ENCODE measurements at places on chromosomes 12 and 14. TPM values are rescaled to one million over a fixed set of nuclear protein-coding genes. Genes with fewer than 3 reads are reported as not detected.

Gene AMHR2
- total RNA-seq = not detected

Gene SNAPC1
- total RNA-seq = 11.0 TPM

Gene HOXC4
- total RNA-seq = 5.2 TPM

Gene PYGL
- total RNA-seq = 0.63 TPM

Gene LRRIQ1
- total RNA-seq = 0.36 TPM

Gene GLI1
- 0.03 TPM for total RNA-seq

Gene CMKLR1
- 1.5 TPM for total RNA-seq

DNA sequence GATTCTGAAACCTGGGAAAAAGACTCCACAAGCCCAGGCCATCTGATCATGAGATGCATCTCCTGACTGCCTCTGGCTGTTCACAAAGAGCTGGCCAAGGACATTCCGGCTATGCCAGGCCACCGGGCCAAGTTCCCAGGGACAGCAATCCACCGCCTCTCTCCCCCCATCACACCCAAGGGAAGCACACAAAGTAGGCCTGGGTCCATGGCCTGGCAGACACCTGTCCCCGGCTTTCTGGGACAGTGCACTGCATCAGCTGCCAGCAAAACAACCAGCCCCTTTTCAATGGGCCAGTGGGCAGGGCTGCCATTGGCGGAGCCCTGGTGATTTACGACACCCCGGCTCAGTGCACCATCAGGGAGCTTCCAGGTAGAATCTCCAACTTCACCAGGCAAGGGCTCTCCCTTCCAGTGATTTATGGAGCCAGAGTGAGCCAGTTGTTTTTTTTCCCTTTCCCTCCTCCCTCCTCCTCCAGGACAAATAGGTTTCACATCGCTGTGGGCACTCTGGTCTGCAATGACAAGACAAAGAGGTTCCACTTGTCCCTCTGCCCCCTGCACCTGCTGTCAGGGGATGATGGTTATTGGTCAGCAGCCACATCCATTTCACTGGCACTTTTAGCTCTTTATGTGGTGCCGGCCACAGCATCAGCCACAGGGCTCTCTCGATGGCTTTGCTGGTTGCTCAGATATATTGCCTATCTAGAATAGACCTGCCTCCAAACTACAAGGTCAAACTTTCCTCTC, 149.6 kb downstream of the SLC38A6 start:
- no peak for DNase-seq

DNA sequence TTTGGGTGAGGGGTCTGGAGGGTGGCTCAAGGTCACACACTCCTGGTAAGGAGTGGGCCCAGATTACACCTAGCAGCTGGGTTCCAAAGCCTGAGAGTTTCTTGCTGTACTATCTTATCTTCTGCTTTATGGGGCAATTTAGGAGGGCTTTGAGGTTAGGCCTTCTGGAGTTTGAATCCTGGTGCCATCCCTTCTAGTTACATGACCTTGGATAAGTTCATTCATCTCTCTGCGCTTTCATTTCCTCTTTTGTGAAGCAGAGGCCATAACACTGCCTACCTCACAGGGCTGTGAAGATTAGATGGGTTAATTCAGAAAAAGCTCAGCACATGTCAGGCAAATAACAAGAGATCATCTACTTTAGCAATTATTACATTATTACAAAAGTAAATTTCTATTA, 7.4 kb upstream of the KRT77 start:
- no peak for DNase-seq

DNA sequence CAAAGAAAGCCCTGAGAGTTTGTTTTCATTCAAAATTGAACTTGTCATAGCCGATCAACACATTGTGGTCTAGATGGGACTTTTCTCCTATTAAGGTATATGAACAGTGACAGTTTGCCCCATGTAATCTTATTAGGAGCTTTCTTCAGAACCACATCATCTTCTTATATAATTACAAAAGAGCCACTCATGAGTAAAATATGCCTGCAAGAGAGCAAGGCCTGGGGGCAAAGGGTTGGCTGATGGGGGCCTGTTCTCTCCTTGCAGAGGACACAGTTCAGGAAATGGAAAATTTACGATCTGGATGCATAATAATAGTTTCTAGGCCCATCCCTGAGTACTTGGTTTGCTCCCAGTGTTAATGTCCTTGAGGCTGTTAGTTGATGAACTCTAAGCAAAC, 87.8 kb downstream of the FLRT2 start:
- no peak for DNase-seq

- no peak for DNase-seq
Measured at GRCh38 chr12:49428793-49429192, 61.5 kb downstream of the SPATS2 start.

GRCh38 chr14:100103250-100104005, 38.2 kb downstream of the EVL start:
- DNase-seq = peak; percentile 6

DNA sequence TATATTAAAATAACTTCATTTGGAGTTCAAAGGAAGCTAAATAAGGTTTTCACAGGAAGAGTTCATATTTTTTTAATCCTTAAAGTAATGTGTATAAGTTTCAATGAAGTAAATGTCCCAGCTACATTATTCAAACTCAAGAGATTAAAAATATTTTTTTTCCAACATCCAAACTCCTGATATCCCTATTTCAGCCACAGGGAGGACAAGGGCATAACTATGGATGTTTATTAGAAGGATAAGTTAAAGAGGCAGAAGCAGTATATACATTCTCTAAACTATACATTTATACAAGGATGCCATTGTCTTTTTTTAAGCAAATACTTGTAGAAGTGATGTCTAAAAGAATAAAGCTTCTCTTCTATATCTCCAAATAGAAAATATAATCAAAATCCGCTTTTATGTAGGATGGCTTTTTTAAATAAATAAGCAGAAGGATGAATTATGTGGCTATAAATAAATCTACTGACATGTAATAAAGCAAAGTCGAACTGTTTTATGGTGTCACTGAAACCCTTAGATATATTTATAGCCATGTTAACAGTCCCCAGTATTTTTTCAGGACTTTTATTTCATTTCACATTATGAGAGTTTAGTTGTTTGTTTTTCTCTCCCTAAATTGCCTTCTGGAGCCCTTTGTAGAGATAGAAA, 936.5 kb downstream of the DIO2 start:
- no peak for DNase-seq

DNA sequence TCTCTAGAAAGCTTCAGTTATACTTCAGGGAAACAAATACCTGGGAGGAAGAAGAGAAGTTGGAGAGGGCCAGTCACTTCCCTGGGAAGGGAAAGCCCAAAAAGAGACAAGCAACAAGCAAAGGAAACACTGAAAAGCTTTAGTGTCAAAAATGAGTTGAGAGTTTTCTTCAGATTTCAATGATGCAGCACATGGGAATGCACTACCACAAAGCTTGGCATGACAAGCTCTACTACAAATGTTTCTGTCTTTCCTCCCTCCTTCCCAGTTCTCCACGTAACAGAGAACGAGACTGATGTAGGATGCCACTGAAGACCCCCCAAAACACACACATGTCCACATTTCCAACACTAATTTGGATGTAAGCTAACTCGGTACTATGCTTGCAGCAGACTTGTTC, 26.8 kb upstream of the ADAMTS20 start:
- no peak for DNase-seq

GRCh38 chr14:49306152-49306751, 279.9 kb downstream of the RPS29 start:
- DNase-seq = no peak

DNA sequence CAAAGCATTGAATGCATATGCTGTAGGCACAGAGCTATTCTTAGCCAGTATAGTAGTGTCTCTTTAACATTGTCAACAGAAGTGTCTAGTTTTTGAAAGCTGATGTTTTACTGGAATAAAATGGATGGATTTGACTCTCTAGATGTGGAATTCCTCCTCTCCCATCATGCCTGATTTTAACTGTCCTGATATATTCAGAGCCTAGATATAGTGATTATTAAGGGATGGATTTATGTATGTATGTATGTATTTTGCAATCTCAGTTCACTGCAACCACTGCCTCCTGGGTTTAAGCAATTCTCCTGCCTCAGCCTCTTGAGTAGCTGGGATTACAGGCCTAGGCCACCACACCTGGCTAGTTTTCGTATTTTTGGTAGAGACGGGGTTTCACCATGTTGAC, 144.8 kb upstream of the NAV3 start:
- no peak for DNase-seq

DNA sequence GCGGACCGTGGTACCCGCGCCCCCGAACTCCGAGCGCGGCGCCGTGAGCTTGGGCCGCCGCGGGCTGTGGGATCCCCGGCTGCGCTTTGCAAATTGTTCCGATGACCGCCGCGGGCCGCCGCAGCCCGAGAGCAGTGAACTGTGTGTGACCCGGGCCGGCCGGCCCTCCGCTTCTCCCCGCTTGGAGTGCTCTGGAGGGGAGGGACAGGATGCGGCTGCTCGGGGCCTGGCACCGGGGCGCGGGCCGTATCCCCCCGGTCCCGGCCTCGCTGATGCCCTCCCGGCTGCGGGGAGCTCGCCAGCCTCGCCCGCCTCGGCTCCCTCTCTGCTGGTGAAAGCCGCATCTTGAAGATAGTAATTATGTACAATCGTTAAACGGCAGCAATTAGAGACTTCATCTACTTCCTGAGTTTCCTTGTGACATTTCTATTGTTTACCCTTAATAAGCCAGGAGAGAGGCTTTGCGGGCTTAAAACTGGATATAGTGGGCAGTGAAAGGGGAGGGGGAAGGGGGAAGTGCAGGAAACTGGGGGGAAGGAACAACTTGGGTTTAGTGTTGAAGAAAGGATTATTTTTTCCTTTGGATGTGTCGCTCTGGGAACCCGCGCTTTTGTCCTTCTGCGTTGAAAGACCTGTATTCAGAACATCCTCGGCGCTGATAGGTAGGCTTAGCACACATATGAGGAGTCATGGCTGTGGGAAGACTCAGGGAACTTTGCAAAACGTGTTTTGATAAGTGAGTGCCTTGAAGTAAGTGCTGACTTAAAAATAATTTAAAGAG, 1.2 kb downstream of the PELI2 start:
- peak; percentile 36 for DNase-seq

GRCh38 chr12:121801595-121802484, 2.0 kb upstream of the SETD1B start:
- no peak for DNase-seq

GRCh38 chr14:102180248-102180998, 40.7 kb downstream of the WDR20 start:
- DNase-seq = no peak

- no peak for DNase-seq
Measured at GRCh38 chr14:32656601-32657000, 282.1 kb upstream of the NPAS3 start.

- no peak for DNase-seq
Measured at GRCh38 chr14:99316281-99317163, 44.5 kb upstream of the BCL11B start.

- no peak for DNase-seq
Measured at GRCh38 chr12:117501076-117501869, 139.8 kb upstream of the NOS1 start.

DNA sequence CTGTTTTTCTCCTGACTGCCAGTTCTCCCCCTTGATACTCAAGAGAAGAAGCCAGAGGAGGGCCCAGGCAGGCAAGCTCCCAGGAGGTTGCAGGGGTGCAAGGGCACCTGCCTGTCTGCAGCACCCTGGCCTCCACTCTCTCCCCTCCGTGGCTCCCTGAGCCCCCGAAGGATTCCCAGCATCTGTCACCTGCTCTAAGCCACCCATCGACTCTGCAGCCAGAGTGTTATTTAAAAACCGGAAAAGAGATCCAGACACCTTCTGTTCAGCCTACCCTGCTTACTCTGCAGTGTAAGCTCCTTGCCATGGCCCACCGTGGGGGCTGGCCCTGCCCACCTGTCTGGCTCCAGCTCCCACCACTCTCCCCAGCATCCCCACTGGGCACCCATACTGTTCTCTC, 121.4 kb downstream of the KSR2 start:
- no peak for DNase-seq

DNA sequence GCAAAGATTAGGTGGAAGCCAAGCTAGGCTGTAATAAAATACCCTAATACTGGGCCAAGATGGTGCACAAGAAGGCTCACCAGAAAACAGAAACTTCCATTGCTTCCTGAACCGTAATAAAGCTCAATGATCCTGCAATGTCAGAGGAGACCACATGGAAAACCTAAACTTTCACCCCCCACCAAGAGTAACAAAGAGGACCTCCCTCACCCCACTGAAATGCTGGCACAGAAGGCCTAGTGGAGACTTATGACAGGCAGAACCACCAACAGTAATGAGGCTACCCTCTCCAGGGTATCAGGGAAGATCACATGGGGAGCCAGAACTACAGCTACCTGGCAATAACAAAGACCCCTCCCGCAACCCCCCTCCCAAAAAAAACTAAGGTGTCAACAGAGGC, 43.1 kb downstream of the CEP83 start:
- DNase-seq = no peak

GRCh38 chr14:67413806-67414769, 2.1 kb upstream of the PLEK2 start:
- DNase-seq = peak; percentile 84

DNA sequence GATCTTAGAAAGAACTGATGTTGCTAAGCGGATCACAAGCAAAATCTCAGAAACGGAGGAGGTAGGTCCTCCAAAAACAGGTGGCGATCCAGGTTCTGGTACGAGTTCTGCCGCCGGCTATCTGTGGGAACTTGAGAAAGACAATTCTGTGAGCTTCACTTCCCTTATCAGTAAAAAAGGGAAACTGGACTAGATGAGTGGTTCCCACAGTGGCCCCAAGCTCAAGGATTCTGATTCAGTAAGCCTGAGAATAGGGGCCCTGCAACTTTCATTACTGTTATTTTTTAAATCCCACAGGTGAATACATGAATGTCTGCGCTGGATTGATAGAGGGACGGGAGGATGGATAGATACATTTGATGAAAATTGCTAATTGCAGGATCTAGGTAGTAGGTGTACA, 160.2 kb downstream of the PPM1H start:
- no peak for DNase-seq

- DNase-seq = no peak
Measured at GRCh38 chr12:110649341-110649847, 35.5 kb downstream of the TCTN1 start.

GRCh38 chr14:36129181-36129580, 47.3 kb downstream of the PTCSC3 start:
- no peak for DNase-seq

DNA sequence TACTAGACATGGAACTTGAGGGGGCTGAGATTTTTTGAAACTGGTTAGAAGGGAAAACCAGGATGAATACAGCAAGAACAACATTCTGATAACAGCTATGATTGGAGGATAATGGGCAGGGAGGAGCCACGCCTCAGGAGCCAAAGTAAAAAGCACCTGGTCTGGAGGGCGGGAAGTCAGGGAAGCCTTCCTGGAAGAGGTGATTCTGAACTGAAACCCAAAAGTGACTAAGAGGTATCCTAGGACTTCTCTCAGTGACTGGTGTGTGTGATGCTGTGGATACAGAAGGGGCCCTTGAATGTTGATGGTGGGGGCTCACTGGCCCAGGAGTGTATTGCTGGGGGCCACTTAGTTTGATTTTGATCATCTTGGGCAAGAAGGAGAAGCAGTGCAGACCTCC, 18.8 kb upstream of the GPR68 start:
- no peak for DNase-seq

- DNase-seq = no peak
Measured at GRCh38 chr12:92199819-92200576, 54.4 kb upstream of the BTG1 start.

GRCh38 chr14:61718039-61718438, 22.7 kb downstream of the HIF1A start:
- DNase-seq = no peak

- peak; percentile 47 for DNase-seq
Measured at GRCh38 chr12:104189915-104190555, 25.5 kb upstream of the TXNRD1 start.

GRCh38 chr14:90402016-90402415, 5.2 kb downstream of the CALM1 start:
- DNase-seq = no peak

- DNase-seq = no peak
Measured at GRCh38 chr12:12486661-12487240, 75.9 kb downstream of the DUSP16 start.

All from MG63 (cell line).